ENCODE measurements at places on chromosomes 4 and X.

DNA sequence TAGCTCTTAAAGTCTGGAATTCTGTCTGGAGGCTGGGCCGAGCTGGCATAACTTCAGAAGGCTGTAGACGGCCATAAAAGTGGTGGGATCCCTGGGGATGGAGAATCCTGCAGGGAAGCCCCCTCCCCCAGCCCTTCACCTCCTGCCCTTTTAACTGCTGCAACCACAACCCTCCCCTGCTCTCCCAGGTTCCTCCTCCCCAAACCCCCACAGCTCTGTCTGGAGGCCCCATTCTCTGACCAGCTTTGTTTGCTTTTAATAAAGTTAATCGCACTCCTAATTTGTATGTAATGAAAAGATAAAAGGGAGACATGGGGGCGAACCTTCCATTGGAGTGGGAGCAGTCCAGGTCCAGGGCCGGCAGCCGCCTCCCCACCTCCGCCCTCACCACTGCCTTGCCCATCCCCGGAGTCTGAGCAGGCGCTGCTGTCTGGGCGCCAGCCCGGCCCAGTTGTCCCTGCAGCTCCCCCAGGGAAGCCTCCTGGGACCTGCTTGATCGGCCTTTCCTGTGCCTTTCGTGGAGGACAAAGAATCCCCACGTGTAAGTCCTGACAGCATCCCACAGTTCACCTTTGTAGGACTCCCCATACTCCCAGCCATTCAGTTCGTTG lies 84.3 kb downstream of the PJA1 start:
- DNase-seq: no peak

DNA sequence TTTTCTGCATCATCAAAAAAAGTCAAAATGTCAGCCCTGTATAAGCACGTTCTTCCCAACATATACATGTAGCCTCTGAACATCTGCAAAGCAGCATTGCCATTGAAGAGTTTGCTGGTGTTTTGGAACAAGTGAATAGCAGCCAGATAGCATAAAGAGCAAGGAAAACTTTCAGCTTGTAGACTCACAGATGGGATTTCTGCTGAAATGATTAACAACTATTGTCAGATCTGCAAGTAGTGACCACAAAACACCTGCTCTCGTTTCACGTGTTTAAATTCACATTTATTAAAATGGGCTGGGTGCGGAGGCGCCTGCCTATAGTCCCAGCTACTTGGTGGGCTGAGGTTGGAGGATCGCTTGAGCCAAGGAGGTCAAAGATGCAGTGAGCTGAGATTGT lies 123.7 kb downstream of the SPRY1 start:
- DNase-seq: no peak

DNA sequence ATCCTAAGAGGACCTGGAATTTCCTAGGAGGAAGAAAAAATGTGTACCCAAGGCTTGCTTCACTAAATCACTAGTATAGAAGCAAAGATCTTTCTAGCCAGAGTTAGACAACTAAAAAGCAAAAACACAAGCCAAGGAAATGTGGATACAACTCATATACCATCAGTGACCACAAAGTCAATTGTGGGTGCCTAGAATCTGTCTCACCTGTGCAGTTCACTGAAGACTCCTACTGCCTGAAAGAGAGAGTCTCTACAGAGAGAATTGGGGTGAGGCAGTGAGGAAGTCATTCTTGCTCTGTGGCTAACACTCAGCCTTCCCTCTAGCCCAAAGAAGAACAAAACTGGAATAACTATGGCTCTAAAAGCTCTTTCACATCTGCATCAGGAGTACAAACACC lies 82.9 kb downstream of the EFHC2 start:
- no peak for DNase-seq

DNA sequence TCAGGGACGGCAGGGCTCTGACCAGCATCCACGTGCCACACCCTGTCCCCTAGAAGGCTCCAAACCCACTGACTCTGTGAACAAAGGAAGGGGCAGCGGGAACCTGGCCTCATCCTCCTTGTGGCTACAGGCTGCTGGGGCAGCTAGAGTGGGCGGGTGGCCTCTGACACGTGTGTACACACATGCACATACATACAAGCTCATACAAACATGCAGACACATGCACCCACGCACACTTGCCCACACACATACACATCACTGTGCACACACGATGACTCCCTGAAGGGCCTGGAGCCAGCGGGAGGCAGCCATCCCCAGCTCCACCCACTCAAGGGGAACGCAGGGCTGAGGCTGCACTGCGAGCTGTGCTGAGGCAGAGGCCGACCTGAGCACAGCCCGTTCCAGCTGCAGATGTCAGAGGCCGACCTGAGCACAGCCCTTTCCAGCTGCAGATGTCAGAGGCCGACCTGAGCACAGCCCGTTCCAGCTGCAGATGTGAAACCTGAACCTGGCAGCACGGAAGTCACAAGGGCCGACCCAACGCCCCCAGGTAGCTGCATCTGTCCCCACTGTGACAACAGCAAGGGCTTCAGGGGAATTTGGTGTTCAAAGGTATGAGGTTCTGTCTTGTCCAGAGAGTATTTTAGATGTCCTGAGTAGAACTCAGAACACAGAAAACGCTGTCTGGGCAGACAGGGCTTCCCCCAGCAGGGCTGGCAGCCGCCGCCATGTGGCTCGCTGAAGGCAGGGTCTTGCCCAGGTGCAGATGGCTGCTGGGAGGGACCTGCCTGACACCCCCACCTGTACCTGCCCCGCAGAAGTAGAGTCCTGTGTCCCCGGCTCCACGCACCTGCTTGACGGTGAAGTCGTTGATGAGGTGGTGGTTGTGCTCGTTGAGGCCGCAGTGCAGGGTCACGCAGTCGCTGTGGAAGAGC lies 33.5 kb downstream of the CTBP1 start:
- no peak for DNase-seq

GRCh38 chr4:14132301-14132700 lies 504.8 kb upstream of the BOD1L1 start:
- no peak for DNase-seq

GRCh38 chrX:66262807-66263206 lies 98.8 kb downstream of the HEPH start:
- DNase-seq: no peak

DNA sequence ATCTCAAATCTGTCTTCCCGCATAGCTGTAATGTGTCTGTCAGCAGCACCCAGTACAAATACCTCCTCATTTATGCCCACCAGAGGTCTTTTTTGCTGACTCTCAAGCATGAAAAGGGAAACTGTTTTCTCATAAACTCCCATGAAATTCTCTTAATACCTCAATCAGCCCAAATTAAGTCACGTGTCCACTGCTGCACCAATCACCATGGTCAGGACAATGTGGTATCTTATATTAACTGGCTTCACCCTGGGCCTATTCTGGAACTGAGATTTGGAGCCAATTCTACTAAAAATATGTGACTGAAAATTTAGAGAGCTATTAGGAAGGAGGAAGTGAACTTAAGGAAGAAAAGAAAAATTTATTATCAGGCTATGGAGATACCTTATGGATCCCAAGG lies 58.4 kb downstream of the IL21 start:
- DNase-seq: no peak

DNA sequence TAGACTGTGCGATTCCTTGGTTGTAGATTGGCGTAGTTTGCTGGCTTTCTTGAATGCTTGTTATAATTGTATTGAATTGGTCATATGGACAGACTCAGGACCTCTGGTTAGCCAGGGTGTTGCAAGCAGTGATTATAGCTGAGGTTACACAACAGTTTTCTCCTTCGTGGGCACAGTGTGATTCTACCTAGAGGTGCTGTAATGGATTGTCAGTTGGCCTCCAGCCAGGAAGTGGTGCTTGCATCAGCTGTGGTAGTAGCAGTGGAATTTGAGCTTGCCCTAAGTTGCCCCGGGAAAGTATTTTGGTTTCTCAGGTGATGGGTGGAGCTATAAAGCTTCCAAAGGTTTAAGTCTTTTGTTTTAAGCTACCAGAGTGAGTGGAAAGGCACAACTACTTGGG lies 23.1 kb upstream of the GABRG1 start:
- peak; percentile 51 for DNase-seq

GRCh38 chrX:37677765-37678164 lies 7.8 kb upstream of the XK start:
- DNase-seq: no peak

DNA sequence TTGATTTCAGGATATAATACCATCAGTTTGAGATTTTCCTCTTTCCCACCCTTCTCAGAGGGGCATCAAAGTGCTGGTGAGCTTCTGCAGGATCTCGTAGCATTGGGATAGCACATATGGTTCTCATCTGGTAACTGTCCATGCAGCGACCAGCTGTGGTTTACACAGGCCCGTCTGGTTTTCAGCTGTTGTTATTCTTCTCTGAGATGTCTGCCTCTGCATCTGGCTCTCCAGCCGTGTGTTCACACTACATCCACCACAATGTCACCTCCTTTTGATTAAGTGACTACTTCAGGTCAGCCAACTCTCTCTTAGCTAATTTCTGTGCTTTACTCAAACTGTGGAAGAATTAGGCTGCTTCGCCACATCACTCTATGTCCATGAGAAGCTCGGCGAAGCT lies 676.7 kb upstream of the TENM3 start:
- no peak for DNase-seq

Measured in bronchial epithelial cell (primary cell).